IPS DF 19.7 (cell line): ENCODE measurements at places on chromosomes 16 and 17.

DNA sequence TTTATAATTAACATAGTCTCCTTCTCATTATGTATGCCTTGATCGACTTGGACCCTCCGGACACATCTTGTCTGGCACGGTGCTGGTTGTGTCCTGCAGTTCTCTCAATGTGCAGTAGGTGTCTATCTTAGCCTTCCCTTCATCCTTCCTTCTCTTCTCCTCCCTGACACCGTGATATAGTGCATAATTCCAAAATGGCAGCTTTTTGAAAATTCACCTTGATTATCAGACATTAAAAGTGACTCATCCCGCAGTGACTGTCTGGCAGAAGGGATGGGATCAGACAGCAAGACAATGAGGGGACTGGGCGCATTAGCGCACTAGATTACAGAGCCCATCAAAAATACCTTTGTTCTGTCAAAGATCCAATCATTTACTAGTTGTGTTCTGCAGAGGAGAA lies 70.0 kb upstream of the PMFBP1 start:
- DNase-seq, result no peak

DNA sequence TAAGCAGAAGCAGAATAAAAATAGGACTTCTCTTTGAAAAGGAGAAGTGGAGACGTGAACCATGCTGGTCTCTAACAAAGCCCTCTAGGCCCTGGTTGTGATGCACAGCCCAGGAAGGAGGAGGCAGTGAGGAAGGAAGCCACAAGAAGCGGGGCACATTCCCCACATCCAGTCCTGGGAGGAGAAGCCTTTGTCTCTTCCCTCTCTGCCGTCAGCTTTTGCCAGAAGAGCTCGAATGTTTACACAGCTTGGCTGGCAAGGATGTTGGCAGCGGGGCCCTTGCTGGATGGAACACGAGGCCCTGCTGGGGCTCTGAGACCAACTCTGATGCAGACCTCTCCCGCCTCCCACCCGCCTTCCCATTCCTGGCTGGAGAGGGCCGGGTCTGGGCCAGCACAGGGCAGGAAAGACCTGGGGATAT lies 91.3 kb downstream of the MAF start:
- no peak for DNase-seq

GRCh38 chr16:67943619-67944504 lies at the start of gene LCAT:
Gene LCAT (minus strand): TSS chr16:67944120. CDS start chr16:67944101, 19 bp downstream.
- no peak for DNase-seq

GRCh38 chr16:15976929-15977637 lies 27.7 kb downstream of the ABCC1 start:
- DNase-seq, result no peak

GRCh38 chr16:86403541-86404163 lies 106.7 kb upstream of the FOXF1 start:
- no peak for DNase-seq
